ENCODE measurements at places on chromosomes 5 and 9.
A peak's percentile ranks its signal among the peaks of the same experiment; 100 is the strongest.

- no peak for DNase-seq
Measured at GRCh38 chr5:89929173-89929572, 480.4 kb downstream of the CETN3 start.

DNA sequence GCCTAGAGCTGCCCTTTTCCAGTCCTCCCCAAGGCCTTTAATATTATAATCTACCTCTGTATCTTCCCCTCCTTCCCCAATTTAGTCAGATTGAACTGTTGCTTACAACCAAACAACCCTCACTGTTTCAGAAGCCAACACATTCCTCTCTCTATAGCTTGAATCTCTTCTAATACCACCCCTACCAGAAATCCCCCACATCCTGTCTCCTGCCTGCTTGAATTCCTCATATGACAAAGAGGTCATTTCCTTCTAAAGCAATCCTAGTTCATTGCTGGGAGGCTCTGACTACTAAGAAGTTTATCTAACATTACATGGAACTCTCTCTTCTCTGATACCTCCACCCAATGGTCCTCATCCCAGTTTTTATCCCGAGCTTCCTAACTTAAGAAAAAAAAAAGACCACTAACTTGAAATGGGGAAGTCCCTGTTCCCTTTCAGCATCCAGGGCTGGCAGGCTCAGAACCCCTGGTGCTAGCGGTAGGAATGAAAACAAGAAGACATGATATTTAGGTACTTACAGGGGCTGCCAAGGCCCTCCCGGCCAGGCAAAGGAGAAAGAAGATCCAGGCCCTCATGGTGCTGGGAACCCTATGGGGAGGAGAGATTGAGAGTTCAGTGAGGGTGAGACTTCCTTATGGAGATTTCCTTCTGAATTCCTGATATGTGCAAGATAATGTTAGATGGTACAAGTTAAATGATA is 11.0 kb downstream of the SPARC start:
- peak; percentile 51 for DNase-seq

GRCh38 chr5:135434591-135435466 is 12.3 kb downstream of the DCANP1 start:
- no peak for DNase-seq

- no peak for DNase-seq
Measured at GRCh38 chr9:114005371-114006154, 72.5 kb downstream of the AMBP start.

- DNase-seq = no peak
Measured at GRCh38 chr9:126915281-126915816, 767 bp downstream of the RALGPS1 start.

DNA sequence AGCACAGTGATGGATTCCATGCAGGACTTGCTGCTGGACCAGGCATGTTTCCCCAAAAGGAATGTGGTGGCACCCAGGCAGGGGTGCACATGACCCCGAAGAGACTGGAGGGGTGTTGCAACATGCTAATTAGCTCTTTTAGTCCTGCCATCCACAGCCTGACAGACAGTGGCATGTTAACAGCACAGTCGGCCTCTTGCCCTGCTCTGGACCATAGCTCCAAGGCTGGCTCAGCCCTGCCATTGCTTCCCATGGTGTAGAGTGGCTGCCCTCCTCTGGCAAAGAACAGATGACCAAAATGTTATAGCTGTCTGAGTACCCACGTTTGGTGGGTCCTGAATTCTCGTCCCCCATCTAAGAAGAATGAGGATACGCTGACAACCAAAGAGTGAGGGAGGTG is 736.4 kb upstream of the PTPRD start:
- no peak for DNase-seq

- no peak for DNase-seq
Measured at GRCh38 chr9:15374310-15374709, 48.4 kb upstream of the SNAPC3 start.

- DNase-seq = no peak
Measured at GRCh38 chr5:10201223-10201868, 48.3 kb downstream of the ATPSCKMT start.

GRCh38 chr9:94714494-94714893 is 12.0 kb upstream of the AOPEP start:
- DNase-seq = no peak

DNA sequence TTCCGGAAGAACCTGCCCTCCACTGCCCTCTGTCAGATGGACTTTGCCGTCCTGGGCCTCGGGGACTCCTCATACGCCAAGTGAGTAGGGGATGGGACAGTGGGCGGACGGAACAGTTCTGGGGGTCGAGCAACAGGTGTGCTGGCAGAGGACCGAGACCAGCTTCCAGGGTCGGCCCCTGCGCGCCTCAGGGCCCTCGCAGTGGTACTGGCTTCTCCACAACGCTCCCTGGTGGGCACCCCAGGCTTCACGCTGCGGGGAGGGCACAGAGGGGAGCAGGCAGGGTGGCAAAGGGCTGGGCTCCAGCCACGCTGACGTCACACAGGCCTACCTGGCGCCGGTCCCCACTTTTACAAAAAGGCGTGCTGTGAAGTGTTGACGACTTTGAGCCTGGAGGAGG is 7.0 kb downstream of the NDOR1 start:
- no peak for DNase-seq

GRCh38 chr5:54689411-54690251 is 172.1 kb downstream of the SNX18 start:
- DNase-seq = no peak

GRCh38 chr5:165055476-165055875 is 1550.1 kb downstream of the MAT2B start:
- no peak for DNase-seq

- peak; percentile 18 for DNase-seq
Measured at GRCh38 chr9:118569148-118569547, 800.1 kb downstream of the BRINP1 start.

- no peak for DNase-seq
Measured at GRCh38 chr9:4152101-4152600, 147.7 kb downstream of the GLIS3 start.

GRCh38 chr5:77374686-77375085 is 117.4 kb downstream of the WDR41 start:
- DNase-seq = no peak

GRCh38 chr5:80668016-80668969 is 13.5 kb upstream of the DHFR start:
- DNase-seq = no peak

DNA sequence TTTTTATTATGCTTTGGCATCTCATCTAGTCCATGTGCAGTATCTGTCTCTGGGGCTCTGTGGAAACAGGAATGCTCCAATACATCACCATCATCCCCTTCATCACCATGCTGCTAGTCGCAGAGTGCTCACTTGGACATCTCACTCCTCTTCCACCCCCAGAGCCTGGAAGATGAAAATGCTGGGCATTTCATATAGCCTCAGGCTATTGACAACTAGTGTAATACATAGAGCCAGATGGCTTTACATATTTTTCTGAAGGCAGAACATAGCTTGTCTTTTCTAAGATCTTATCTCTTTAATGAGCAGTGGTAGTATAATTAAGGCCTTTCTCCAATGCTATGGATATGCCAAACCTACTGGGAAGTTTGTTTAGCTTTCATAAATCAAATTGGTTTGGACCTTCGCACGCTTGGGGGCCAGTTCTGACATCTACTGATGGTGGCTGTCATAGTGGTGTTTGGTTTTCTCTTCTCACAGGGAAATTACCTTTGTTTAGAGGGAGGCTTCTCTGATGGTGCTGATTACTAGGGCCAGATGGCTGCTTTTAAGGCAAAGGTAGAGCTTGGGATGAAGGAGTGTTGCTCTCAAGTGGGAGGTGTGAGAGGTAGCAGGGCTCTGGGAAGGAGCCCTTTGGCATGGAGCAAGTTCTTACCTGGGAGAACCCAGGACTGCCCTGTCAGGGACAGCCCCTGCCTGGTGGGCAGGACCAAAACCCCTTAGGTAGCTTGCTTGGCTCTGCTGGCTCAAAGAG is 63.1 kb upstream of the CXCL14 start:
- no peak for DNase-seq

DNA sequence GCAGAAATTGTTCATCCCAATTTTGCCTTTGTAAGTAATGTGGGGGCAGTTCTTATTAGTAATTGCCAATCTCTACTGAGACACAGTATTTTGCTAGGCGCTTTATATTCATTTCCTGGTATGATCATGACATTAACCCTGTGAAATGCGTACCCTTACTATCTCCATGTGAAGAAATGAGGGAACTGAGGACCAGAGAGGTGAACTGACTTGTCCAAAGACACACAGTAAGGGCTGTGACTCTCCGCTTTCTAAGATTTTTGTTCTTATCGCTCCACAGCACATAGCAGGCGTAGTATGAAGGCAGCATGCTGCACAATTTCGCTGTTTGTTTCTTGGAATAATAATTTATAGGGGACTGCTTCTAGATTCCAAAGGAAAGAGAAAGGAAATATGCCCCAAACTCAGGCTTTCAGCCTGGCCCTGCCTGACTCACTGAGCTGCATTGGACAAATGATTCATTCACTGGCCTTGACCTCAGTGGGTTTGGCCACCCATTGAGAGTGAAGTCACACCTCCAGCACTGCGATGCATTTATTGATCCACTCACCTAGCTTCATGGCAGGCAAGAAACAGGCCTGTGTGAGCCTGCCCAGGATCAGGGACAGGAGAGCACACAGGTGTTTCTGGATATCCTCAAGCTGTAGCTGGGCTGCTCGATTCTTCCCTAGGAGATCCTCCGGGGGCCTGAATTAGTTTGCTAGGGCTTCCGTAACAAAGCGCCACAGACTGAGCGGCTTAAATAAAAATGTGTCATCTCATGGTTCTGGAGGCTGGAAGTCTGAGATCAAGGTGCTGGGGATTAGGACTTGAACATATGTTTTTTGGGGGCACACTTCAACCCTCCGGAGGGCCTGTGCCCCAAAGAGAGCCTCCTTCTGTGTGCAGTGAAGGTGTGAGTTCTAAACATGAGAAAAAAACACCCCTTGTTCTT is 7.2 kb upstream of the DUSP1 start:
- peak; percentile 92 for DNase-seq

DNA sequence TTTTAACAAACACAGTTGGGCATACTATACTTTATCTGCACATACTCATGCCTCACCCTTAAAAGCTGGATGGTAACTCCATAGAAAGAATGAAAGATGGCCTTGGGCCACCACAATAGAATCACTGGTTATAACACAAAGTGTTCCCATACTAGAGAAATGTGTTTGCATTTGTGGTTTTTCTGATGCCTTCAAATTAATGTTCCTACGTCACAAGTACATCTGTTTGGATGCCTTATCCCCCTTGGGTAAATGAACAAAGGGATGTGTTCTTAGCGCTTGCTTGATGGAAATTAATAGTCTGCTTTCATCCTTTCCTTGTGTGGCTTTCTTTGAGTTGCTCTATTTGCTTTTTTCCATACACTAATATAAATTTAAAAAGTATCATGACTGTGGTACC is 291.1 kb upstream of the PDE4D start:
- DNase-seq = peak; percentile 59

GRCh38 chr5:110092955-110093785 is 403.4 kb downstream of the MAN2A1 start:
- DNase-seq = no peak

DNA sequence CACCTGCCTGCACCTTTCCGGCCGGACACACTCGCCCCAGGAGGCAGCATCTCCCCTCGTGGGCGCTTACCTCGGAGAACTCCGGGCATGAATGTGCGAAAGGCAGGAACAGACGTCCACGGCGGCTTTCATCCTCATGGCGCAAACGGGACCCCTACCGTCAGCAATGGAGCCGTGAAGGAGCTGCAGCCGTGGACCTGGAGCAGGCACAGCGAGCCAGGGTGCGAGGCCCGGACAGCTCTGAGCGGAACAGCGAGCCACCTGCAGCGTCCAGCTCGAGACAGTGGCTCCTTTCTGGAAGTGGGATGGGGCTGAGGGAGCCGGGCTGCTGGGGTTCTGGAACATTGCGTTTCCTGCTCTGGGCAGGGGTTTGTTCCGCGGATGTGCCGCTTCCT is 7.8 kb upstream of the SLC6A19 start:
- DNase-seq = no peak

DNA sequence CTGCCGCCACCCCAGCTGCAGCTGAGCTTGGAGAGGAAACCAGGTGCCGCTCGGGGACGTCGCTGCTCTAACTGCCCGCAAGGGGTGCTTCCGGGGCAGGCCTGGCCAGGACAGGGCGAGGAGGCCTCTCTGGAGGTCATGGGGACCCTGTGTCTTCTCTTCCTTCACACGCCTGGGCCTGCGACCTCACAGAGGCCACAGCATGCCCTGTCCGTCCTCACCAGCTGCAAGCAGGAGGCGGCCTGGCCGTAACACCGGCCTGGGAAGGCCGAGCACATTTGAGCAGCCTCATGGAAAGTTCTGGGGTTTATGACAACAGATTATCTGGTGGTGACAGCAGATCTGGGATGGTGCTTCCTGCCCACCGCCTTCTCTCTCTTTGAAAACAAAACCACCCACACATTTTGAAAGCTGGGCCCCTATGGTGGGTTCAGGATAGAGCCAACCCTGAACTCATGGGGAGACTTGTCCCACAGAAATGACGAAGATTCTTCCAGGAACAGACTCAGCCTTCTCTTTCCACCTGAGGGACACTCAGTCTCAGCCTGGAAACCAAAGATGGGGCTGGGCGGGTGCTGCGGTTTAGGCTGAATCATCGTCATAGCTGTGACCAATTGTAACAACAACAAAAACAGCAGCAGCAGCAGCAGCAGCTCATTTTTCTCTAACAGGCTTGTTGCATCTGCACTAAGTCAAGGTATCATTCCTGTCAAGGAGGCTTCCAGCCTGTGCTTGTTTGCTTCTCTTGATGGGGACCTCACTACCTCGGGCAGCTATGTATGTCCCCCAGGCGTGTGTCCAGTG is 99.6 kb upstream of the RAPGEF1 start:
- peak; percentile 30 for DNase-seq

GRCh38 chr9:20197976-20198685 is 409.3 kb upstream of the SLC24A2 start:
- no peak for DNase-seq

DNA sequence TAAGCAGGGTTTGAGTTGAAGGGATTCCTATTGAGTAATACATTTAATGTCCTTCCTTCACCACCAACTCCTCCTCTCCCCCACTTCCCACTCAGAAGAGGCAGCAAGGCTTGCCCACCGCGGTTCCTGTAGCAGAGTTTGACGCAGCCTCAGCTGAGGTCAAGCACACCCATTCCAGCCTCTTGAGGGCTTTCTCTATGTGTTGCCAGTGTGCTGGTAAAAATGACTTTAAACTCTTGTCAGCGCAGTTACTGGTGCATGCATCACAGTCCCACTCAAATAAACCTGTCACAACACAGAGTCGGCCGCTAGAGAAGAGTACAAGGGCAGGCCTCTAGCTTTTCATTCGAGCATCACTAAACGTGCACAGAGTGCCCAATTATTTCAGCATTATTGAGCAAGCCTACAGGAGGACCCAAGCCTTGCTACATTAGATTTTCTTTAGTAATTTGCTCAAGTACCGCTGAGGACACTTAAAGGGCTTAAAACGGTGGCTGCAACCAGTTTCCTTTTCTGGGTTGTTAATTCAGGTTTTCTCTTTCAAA is 79.6 kb downstream of the TLE4 start:
- peak; percentile 46 for DNase-seq
